Stimulated activated CD8-positive, alpha-beta memory T cell treated with anti-CD3 and anti-CD28 coated beads, Interleukin-12 subunit alpha, Interleukin-12 subunit beta, amount 100 ng/mL, for 1 hour (primary cell): ENCODE measurements at places on chromosomes 12 and 14.

GRCh38 chr14:43729143-43729542 lies 777.9 kb downstream of the FSCB start:
- no peak for DNase-seq

DNA sequence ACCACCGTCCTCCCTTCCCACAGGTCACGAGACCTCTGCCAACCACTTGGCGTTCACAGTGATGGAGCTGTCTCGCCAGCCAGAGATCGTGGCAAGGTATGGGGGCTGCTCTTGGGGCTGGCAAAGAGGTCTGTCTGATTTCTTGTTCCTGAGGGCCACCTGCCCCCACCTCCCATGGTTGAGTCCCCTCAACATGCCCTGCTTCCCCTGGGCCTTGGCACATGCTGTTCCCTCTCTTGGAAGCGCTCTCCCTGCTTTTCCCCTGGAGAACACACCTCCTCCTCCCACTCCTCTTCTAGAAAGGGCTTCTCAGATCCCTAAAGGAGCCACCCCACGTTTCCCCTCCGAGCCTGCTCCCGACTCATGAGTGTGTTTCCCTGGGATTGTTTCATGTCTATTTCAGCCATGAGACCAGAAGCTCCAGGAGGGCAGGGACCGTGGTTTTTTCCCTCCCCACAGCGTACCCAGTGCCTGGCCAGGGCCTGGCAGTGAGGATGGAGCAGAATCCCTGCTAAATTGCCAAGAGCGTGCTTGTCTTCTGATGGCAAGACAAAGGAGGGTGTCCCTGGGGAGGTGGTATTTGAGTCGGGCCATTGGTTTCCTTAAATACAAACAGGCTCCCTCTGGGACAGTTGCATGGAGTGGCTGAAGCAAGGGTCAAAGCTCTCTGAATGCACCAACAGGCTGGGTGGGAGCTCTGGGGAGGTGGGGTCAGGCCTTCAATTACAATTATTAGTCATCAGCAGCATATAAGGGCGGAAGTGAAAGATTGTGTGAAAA lies 34.1 kb downstream of the CYP46A1 start:
- DNase-seq: no peak

- DNase-seq: no peak
These were observed 109.0 kb upstream of the TMPO start for GRCh38 chr12:98406378-98406777.

DNA sequence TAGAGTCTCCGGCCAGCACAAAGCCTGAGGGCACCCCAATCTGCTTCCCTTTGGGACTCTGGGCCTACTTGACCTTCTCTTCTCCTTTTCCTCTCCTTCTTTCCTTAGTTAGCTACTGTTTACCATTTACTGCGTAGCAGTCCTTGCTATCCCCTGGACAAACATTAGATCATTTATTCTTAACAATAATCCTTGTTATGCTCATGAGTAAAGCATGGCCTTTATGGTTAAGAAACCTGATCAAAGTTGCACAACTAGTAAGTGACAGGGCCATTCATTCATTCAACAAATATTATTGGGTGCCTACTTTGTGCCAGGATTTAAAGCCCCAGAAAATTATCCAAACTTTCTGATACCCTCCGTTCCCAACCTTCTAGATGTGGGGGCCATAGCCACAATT lies 3.2 kb upstream of the HDAC7 start:
- no peak for DNase-seq

GRCh38 chr12:114685320-114685781 lies 1.4 kb upstream of the TBX3 start:
- DNase-seq: no peak

GRCh38 chr14:69059658-69060623 lies 80.8 kb upstream of the ACTN1 start:
- DNase-seq: no peak

DNA sequence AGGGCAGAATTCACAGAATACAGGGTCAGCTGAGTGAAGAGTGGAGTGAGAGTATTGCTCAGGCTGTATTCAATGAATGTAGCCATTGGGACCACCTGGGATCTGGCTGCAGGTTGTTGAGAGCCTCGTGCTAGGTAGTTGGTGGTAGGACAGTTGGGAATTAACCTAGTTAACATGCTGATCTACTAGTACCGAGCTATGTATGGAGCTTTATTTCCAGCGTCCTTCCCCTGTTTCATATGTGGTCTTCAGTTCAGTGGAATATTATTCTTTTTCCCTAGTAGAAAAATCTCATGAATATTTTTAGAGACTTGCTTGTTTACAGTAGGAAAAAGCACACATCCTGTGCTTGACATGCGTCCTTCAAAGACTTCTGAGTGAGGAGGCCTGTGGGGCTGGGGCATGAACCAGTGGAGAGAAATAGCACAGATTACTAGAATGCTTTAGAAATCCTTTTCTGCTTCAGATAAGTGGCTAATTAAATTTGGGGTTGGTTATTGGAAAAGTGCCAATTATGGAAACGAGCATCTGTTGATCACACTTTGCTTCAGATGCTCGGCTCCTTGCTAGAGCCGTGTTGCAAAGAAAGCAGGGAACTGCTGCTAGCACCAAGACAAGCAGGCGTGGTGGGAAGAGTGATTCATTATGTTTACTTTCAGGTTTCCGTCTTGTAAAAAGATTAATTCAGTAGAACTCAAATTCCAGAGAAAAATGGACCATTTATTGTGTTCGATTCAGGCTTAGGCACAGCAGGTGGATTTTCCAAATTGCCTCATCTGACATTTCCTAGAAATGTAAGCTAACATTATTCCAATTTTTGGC lies 53.6 kb downstream of the ARF6 start:
- DNase-seq: no peak
